ENCODE measurements at places on chromosomes 6 and 20. TPM values are rescaled to one million over a fixed set of nuclear protein-coding genes. Genes with fewer than 3 reads are reported as not detected.

Gene NKX2-4
- total RNA-seq: not detected

Gene NR2E1
- 0.85 TPM for total RNA-seq

Gene SLC35B2
- total RNA-seq: 51.9 TPM

Gene OR2B6
- total RNA-seq: not detected

Gene SLPI
- total RNA-seq: 458 TPM

Gene JAG1
- total RNA-seq: 484 TPM

Gene HDGFL1
- total RNA-seq: not detected

Gene ZNF311
- total RNA-seq: 4.8 TPM

Gene CEP162
- total RNA-seq: 6.5 TPM

Gene CBLN4
- not detected for total RNA-seq

Gene SIM1
- total RNA-seq: not detected

Gene OR2J3
- total RNA-seq: not detected

Gene C20orf202
- under 0.01 TPM for total RNA-seq

Gene FOXF2
- not detected for total RNA-seq

Gene PTK7
- 68.4 TPM for total RNA-seq

Gene PRL
- total RNA-seq: not detected

Gene PM20D2
- 9.5 TPM for total RNA-seq

All from nasal cavity respiratory epithelium epithelial cell of viscerocranial mucosa (primary cell).